IPS DF 6.9 (cell line): ENCODE measurements at places on chromosomes 12 and 14.

GRCh38 chr12:104551-105081 is 38.0 kb downstream of the IQSEC3 start:
- DNase-seq = no peak

DNA sequence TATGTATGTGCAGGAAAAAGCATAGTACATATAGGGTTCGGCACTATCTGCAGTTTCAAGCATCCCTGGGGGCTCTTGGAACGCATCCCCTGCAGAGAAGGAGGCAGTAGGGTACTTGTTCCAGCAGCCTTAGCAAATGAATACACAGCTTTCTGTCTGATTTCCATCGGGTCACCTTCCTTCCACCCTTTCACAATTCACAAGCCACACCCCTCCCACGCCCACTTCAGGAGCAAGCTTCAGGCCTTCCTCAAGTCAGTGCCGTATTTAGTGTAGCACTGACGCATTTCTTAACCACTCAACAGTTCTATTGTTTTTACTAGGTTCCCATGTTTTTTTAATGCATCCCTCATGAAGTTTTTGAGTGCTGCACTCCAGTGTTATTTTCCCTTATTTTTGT is 64.2 kb downstream of the CLMN start:
- DNase-seq = peak; percentile 74

- no peak for DNase-seq
Measured at GRCh38 chr12:20375560-20375959, 7.2 kb downstream of the PDE3A start.

GRCh38 chr14:71497645-71498086 is 434.6 kb upstream of the RGS6 start:
- DNase-seq = no peak

DNA sequence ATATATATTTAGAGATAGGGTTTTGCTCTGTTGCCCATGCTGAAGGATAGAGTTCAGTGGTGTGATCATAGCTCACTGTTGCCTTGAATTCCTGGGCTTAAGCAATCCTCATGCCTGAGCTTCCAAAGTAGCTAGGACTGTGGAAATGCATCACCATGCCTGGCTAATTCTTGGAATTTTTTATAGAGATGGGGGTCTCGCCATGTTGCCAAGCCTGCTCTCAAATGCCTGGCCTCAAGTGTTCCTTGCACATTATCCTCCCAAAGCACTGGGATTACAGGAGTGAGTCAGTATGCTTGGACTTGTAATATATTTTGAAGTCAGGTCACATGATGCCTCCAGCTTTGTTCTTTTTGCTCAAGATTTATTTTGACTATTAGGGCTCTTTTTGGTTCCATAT is 178.0 kb downstream of the RPAP3 start:
- DNase-seq = no peak

DNA sequence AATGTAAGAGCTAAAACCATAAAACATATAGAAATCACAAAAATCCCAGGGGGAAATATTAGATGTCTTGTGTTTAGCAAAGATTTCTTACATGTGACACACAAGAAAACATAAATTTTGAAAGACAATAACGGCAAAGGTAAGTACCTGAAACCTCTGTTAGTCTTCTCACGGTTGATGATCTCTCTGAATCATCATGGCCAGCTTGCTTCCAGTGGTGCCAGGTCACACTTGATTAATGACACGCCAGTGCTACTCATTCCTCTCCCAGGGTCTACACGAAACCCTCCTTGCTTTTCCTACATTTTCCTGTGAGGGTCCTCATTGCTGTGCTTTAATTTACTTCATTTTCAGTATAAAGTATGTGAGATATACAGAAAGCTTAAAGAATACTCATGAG is 114.4 kb upstream of the PARP11 start:
- DNase-seq = no peak

GRCh38 chr14:83425706-83426105 is 1892.1 kb upstream of the SEL1L start:
- no peak for DNase-seq

GRCh38 chr12:44960423-44960822 is 84.3 kb upstream of the NELL2 start:
- DNase-seq = no peak
